Mesendoderm (in vitro differentiated cells): ENCODE measurements at places on chromosomes 12 and 14.

- no peak for DNase-seq
Observed at GRCh38 chr14:68463705-68464374, 329.0 kb downstream of the ZFP36L1 start.

- DNase-seq: no peak
Observed at GRCh38 chr12:96497855-96498254, 8.5 kb downstream of the CFAP54 start.

DNA sequence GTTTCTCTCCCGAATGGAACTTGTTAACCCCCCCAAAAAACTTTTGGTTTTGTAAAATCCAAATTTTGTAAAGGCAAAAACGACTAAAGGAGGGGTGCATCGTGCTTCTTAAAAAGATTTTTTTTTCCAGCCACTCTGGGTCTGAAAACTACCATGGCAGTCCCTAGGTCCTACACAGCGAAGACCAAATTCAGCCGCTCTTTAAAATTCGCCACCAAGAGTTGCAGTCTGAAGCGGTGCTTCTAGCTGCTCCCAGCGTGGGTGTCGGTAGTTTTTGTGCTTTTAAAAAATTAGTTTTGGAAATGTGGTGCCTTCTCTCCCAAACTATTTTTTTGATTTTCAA lies 873 bp upstream of the GSC start:
- no peak for DNase-seq

- peak; percentile 82 for DNase-seq
Observed at GRCh38 chr12:45415393-45415817, 199.5 kb downstream of the ANO6 start.

GRCh38 chr12:67430708-67431335 lies 161.7 kb downstream of the CAND1 start:
- peak; percentile 37 for DNase-seq

DNA sequence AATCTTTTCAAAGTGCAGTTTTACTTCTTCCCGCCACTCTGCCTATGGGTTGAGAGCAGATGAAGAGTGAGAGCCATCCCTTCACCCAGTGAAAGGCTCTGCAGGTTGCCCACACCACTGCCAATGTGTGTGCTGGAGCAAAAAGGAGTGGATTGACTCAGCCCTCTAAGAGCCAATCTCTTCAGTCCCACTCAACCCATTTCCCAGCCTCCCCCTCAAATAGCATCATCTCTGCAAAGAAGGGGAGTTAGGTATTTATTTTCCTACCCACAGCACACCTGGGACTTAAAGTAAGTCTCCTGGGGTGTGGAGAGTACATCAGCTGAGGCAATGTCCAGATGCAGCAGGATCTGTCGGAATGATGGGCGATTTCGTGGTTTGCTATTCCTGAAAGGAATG lies 15.3 kb downstream of the MAP3K12 start:
- no peak for DNase-seq

GRCh38 chr14:61602733-61603077 lies 92.6 kb upstream of the HIF1A start:
- peak; percentile 77 for DNase-seq

- no peak for DNase-seq
Observed at GRCh38 chr12:92253301-92253700, 107.7 kb upstream of the BTG1 start.

GRCh38 chr12:111040690-111041089 lies 120.3 kb upstream of the MYL2 start:
- DNase-seq: no peak

DNA sequence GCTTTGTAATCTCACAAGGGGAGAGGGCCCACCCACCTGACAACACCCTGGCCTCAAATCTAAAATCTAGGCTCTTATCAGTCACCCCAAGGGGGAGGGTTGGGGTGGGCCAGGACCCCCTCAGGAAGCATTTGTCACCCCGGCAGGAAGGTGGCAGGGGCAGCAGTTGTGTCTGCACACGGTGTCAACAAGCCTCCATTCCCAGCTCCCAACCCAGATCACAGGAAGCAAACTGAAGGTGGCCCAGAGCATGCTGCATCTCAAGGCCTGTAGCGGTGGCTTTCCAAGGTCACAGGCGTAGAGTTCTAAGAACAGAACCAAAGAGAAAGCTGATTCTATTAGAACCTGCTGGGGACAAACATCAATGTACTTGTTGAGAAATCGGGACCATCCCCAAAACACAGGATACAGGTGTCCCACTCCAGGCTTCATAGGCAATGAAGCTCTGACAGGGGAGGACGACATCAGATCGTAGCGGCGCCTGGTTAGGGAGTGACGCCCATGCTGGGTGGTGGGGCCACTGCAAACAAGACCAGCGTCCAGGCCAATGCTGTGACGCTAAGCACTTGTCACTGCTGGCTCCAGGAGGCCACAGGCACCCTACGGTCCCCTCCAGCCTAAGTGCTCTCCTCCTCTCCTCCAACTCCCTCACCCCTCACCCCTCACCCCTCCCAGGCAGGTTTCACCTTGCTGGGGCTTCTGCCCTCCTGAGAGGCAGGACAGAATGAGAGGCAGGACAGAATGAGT lies 52.9 kb downstream of the CCDC88C start:
- DNase-seq: no peak
